Right ventricle myocardium superior (tissue), 1 donor: ENCODE measurements at places on chromosomes 13 and 19. TPM values are rescaled to one million over a fixed set of nuclear protein-coding genes. Genes with fewer than 3 reads are reported as not detected.

CPAMD8 gene
- 14.1 TPM for total RNA-seq

ZNF541 gene
- 0.35 TPM for total RNA-seq

KLK15 gene
- total RNA-seq, result not detected

EDNRB gene
- 26.0 TPM for total RNA-seq

TMEM86B gene
- total RNA-seq, result 2.3 TPM
